ENCODE measurements at places on chromosomes 1 and 21.

GRCh38 chr1:24353292-24353891, 34.2 kb downstream of the GRHL3 start:
- DNase-seq, result no peak

- no peak for DNase-seq
Measured at GRCh38 chr1:240652549-240652948, 40.6 kb upstream of the GREM2 start.

DNA sequence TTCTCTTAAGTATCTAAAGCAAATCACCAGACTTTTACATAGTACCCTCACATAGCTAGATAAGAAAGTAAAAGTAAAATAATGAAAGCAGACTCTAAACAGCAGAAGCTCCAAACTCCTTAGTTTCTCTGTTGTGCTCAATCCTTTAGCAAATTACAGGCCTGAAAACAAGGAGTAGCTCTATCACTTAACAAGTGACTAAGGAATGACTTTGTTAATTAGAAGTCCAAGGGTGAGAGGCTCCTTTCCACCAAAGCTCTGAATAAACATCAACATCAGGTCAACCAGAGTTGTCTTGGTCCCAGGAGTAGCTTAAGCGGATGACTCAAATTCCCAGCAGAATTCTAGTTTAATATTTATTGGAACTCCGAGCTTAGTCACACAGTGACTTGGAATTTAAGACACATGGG, 5.9 kb downstream of the NRIP1 start:
- no peak for DNase-seq

DNA sequence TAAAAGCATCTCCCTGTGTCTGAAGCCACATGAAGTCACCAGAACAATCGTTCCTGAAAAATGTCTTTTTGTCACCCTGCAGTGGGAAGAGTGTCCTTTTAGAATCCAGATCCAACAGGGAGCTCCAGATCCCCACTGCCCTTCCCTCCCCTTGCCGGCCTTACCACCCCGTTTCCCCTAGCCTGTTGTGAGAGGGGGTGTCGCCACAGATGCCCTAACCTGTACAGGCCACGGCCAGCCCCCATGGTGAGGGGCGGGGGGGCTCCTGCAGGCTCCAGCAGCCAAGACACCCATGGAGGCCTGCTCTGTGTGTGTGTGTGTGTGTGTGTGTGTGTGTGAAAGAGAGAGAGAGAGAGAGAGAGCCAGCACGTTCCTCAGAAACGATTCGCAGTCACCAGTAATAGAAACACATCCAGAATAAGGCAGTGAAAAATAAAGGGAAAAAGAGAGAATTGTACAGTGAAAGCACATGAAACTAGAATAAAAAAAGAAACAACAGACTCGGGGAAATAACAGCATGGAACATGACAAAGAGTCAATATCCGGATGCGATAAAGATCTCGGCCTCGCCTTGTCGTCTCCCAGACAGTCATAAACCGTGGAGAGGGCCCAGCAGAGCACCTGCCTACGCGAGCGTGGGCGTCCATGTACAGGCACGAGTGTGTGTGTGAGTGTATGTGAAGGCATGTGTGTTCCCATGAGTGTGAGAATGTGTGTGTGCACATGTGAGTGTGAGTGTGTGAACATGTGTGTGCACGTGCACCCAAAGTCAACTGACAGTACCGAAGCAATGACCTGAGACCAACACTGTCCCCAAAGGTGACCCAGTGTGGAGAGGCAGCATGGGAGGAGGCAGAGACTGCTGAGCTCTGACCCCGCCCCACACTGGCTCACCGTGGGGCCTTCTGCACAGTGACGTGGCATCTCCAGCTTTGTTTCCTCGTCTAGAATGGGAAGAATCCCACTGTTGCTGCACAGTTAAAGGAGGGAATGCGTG, 303.8 kb downstream of the NPHP4 start:
- no peak for DNase-seq

DNA sequence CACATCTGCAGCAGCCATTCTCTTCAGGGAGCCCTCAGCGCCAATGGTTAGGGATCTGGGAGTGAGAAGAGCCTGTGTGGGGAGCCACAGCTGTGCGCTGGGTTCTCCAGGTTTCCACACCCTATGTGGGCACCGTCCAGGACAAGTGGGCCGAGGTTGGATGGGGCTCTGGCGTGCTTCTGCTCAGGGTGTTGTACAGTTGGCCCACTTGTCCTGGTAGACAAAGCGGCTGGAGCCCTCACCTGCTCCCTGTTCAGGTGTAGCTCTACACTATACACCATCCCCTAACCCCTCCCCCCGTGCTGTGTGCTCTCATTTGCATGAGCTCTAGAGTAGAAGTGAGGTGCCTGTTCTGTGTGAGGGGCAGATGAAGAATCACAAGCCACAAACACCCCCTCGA, 12.2 kb downstream of the SH3BP5L start:
- DNase-seq, result no peak
